Activated T-helper 1 cell treated with Interleukin-2 at 50 U/mL for 16 hours (primary cell): ENCODE measurements at places on chromosomes 7 and 10.

DNA sequence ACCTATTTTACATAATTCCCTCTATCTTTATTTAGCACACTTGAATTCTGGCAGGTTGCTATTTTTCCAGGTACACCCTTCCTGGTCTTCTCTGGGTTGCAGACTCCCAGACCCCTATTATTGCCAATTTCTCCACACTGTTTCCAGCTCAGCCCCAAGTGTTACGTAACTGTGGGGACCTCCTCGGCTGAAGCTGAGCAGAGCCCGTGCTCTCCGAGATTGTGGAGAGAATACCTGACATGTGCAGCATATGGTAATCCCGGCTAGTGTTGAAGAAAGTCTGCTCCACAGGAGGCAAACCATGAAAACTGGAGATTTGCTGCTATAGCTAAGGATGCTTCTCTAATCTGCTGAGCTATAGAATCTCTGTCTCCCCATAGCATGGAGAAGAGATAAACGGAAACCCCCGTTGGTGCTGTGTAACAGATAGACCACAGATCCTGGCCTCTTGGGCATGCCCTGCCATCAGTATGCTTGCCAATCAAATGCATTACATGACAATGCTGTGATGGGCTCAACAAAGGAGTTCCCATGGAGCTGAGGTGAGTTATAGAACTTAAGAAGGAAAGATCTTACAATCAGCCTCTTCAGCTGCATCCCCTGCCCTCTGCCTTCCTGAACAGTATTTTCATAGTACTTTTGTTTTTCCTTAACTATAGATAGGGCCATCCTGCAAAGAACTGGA is 144.6 kb upstream of the AOAH start:
- no peak for DNase-seq

DNA sequence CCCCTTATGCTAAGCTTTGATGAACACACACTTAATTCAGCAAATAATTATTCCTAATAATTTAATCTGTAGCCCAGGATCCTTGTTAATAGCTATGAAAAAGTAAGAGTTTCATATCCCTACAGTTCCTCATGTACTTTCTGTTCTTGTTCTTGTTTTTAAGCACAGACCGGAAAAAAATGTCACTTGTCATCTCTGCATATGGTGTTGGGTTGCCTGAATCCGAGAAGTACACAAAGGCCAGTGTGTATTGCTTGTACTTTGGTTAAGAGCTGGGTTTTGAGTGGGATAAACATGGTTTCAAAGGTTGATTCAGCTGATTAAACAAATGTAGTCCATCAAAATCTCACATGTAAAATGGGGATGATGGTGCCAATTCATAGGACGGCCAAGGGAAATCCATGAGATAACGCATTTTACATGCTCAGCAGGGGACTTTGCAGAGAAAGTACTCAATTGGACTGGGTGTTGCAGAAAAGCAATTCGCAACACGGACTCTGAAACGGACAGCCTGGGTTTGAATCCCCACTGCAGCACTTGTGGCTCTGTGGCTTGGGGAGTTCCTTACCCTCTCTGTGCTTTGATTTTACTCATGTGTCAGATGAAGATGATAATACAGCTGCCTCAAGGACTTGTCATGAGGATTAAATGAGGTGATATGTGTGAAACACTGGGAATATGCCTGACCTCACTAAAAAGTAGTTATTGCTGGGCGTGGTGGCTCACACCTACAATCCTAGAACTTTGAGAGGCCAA is 71.7 kb downstream of the MAP3K8 start:
- no peak for DNase-seq

DNA sequence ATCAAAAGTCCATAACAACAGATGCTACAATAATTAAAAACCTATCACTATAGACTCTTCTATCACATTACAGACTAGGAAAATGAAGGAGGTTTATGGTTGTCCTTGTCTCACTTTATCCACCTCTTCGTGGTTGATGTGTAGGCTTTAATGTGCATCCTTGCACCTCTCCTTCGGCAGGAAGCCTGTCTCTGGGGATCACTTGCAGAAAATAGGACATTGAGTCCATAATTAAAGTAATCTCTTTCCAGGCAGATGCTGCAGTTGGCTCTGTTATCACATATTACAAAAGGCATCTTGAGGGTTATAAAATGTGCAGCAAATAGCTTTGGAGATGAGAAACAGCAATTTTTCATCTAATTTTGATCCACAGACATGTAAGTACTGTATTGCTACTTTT is 168.4 kb downstream of the RELN start:
- DNase-seq: no peak

- no peak for DNase-seq
Measured at GRCh38 chr10:110307805-110308204, 3.1 kb upstream of the SMNDC1 start.

GRCh38 chr7:79182283-79182682 is 271.2 kb downstream of the MAGI2 start:
- DNase-seq: no peak

- DNase-seq: no peak
Measured at GRCh38 chr7:74148491-74148890, 25.7 kb upstream of the EIF4H start.

GRCh38 chr10:118504044-118504443 is 91.4 kb downstream of the PRLHR start:
- DNase-seq: no peak

DNA sequence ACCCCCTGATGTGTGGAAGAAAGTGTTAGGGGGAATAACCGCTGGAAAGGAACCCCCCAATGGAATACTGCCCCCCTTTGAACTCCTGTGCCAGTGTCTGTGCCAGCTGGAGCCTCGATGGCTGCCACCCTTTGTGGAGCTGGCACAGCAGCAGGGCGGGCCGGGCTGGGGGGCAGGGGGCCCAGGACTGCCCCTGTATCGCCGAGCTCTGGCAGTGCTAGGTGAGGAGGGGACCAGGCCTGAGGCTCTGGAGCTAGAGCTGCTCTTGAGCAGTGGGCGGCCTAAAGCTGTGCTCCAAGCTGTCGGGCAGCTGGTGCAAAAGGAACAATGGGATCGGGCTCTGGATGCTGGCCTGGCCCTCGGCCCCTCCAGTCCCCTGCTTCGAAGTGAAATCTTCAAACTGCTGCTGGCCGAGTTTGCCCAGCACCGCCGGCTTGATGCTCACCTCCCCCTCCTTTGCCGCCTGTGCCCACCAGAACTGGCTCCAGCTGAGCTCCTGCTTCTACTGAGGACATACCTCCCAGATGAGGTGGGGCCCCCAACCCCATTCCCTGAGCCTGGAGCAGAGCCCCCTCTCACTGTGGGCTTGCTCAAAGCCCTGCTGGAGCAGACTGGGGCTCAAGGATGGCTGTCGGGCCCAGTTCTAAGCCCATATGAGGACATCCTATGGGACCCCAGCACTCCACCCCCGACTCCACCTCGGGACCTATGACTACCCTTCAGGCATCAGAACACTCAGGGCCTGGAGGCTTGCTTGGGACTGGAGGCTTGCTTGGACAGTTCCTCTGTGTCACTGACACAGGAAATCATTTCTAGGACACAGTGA is 2.2 kb downstream of the HPS6 start:
- no peak for DNase-seq

DNA sequence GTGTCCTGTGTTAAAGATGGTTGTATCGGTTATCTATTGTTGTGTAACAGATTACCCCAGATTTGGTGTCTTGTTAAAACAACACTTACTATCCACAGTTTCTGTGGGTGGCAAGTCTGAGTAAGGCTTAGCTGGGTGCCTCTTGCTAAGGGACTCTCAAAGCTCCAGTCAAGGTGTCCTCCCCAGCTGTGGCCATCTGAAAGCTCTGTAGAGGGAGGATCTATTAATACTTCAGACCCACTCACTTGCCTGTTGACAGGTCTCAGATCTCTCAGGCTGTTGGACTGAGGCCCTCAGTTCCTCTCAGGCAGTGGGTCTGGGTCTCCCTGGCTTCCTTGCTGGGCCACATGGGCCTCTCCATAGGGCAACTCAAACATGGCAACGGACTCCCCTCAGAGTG is 19.6 kb downstream of the ARID5B start:
- DNase-seq: no peak

DNA sequence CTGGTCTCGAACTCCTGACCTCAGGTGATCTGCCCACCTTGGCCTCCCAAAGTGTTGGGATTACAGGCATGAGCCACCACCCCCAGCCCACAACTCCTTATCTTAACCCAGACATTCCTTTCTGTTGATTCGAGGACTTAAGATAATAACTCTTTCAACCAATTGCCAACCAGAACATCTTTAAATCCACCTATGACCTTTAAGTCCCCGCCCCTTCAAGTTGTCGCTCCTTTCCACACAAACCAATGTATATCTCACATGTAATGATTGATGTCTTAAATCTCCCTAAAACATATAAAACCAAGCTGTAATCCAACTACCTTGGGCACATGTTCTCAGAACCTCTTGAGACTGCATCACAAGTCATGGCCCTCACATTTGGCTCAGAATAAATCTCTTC is 7.8 kb upstream of the ANKRD2 start:
- DNase-seq: no peak

- DNase-seq: no peak
Measured at GRCh38 chr10:132709471-132709951, 76.4 kb downstream of the NKX6-2 start.

DNA sequence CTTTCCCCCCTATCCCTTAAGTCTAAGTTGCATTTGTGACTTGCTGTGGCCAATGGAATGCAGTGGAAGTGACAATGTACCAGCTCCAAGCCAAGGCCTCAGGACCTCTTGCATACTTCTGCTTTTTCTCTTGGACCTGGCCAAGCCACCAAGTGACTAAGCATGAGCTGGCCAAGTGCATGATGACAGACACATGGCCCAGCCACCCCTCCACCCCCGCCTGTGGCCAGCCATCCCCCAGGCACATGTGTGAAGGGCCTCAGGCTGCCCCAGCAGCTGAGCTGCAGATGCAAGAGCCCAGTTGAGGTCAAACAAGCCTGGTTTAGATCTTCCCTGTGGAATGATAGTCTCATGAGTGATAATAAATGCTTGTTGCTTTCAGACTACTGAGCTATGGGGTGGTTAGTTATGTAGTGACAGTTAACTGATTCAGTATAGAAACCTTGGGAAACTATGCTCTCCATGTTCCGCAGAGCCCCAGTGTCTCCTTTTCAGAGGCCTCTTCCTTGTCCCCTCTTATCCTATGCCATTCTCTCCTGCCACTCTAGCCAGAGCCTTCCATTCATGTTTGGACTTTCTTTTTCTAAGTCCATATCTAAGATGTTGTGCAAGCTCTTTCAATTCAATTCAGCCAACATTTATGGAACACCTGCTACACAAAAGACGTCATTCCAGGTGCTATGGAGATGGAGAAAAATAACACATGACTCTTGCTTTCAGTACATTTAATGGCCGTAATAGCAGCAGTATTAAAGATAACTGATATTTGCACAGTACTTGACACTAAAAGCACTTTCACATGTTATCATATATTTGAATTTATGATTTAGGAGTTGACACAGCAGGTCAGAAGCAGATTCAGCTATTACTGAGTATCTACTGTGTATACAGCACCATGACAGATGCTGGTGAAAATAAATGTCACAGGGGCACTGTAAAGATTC is 55.5 kb upstream of the LOXL4 start:
- DNase-seq: no peak

DNA sequence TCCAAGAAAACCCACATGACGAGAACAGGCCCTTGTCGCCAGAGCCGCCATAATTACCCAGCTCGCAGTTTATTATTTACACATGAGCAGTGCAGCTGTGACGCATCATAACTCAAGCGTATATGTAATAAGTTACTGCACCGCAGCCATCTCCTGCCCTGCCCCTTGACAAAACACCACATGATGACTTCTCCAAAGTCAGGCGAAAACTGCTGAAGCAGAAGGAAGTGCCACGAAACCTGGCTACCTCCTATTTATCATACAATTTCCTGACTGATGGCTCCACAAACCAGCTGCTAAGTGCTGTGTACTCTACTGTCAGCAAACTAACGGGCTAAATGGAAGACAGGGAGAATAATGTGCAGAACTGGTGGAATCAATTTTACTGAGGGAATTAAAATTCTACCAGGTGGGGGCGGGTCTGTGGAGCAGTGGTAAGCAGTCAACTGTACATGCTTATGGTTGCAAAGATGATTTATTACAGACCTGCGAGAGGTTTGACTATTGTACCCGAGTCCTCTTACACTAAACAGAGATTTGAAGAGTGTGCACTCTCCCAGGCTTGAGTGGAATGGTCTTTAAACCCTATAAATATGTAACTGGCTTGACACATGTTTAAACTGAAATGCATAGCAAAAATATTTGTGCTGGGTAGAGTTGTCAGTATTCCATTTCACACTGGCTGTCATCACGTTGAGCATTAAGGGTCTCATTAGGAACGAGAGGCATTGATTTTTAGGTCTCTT is 156.0 kb downstream of the GLI3 start:
- DNase-seq: no peak

GRCh38 chr10:77118603-77119282 is 518.9 kb downstream of the KCNMA1 start:
- no peak for DNase-seq

GRCh38 chr7:118183428-118183785 is 557 bp upstream of the LSM8 start:
- DNase-seq: no peak

DNA sequence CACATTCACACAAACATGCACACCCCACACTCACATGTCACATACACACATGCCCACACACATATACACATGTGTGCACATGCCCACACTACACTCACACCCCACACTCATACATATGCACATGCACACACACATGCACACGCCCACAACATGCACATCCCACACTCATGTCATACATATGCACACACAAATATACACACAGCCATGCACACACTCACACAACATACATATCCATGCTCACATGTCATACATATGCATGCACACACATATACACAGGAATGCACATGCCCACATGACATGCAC is 219.8 kb downstream of the DNAJB6 start:
- no peak for DNase-seq

DNA sequence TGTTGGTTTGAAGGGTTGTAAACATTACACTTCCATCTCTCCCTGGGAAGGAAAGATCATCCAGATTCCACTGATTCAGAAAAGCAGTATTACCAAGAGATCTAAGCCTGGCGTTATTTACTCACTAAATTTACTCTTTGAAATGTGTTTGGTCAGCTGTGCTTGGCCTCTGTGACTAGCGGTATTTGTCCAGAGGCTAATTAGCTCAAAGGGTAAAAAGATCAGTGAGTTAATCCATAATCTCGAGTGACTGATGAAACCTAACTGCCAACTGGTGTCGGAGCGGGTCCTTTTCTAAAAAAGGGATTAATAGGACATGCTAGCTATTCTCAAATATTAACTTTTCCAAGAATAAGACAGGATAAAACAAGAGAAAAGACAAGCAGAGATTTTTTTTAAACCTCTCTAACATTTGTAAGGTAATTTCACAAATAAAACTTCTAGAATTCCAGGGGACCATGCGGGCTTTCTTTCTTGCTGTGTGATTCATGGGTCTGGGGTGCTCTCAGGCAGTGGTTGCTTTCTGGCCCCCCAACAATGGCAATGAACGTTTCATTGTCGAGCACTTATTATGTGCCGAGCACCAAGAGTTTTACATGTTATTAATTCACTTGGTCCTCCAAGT is 247.3 kb upstream of the AOAH start:
- DNase-seq: no peak

GRCh38 chr7:105215182-105215581 is 173.5 kb downstream of the SRPK2 start:
- no peak for DNase-seq

GRCh38 chr7:112638675-112639400 is 151.4 kb downstream of the TMEM168 start:
- DNase-seq: no peak
